NCI-H524 (cell line): ENCODE measurements at places on chromosomes 2 and 18.

DNA sequence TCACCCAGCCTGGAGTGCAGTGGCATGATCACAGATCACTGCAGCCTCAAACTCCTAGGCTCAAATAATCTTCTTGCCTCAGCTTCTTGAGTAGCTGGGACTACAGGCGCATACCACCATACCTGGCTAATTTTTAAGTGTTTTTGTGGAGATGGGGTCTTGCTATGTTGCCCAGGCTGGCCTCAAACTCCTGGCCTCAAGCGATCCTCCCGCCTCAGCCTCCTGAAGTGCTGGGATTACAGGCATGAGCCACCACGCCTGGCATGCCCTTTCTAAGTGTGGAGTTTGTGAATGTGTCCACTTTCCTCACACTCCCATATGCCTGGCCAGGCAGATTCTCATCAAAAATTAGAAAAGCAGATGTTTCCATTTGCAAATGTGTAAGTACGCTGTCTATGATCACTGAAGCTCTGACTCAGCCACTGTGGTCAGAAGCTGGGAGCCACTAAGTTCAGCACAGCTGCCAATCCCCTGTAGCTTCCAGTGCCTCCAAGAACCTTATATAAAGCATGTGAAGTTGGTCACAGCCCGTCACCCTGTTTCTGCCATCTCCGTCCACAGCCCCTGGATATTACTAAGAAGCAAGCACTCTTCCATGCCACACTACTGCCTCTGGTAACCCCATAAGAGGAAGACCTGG, 155.4 kb downstream of the FAM210A start:
- no peak for DNase-seq

DNA sequence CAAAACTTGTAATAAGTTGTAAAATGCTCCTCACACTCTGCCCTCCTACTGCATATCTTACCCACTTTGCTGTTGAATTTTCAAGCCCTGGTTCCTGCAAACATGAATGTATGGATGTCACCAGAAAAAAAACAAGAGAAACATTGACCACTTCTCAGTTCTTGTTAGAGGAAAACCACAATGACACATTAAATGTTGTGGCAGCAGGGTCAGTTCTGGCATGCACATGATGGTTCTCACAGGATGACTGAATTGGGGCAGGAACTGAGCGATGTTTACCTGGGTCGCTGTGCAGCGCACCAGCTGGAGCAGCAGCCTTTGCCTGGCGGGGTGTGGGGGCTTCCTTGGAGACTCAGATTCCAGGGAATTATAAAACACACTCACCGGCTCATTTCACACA, 14.0 kb upstream of the PRKCE start:
- DNase-seq: no peak

- DNase-seq: no peak
Observed at GRCh38 chr2:188193230-188193629, 98.4 kb upstream of the GULP1 start.

GRCh38 chr2:100264121-100264520, 58.2 kb downstream of the LONRF2 start:
- DNase-seq: no peak

GRCh38 chr2:234898534-234899053, 53.2 kb upstream of the SH3BP4 start:
- no peak for DNase-seq

DNA sequence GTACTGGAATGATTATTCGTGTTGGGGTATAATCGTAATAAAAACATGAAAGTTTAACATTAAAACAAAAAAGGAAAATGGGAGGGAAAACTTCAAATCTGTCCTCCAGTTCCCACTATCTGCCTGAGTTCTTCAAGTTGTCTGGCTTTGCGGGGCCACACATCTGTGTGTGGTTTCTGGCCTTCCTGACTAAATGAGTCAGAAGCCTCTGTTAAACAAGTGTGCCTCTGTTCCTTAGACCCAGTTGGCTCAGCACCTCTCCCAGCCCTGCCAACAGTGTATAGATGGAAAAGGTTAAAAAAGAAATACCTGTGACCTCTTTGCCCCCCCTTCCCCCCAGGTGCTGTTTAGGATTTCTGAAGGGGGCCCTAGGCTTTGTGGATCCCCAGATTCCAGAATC, 30.2 kb downstream of the XDH start:
- DNase-seq: no peak

- no peak for DNase-seq
Observed at GRCh38 chr2:241036964-241037421, 38.6 kb downstream of the SNED1 start.

- DNase-seq: no peak
Observed at GRCh38 chr2:25480561-25480960, 138.8 kb upstream of the DNMT3A start.
